NCI-H1105 (cell line): ENCODE measurements at places on chromosomes 1 and 21.

DNA sequence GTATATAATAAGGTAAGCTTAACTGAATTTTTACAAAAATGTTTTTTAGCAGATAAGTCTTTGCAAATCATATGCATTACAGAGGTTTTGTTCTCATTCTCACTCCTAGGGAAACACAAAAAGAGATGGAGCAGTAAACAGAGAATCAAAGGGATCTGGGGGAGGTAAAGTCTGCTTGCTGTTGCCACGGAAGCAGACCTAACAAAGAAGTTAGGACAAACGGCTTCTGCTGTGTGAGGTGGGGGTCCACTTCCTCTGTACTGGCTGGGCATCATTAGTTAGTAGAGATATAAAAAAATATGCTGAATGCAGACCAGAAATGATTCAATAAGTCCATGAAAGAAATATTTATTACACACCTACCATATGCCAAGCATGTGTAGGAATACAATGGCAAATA lies 34.2 kb downstream of the GJA5 start:
- DNase-seq, result no peak

GRCh38 chr1:10764296-10764798 lies 32.1 kb downstream of the CASZ1 start:
- DNase-seq, result no peak

DNA sequence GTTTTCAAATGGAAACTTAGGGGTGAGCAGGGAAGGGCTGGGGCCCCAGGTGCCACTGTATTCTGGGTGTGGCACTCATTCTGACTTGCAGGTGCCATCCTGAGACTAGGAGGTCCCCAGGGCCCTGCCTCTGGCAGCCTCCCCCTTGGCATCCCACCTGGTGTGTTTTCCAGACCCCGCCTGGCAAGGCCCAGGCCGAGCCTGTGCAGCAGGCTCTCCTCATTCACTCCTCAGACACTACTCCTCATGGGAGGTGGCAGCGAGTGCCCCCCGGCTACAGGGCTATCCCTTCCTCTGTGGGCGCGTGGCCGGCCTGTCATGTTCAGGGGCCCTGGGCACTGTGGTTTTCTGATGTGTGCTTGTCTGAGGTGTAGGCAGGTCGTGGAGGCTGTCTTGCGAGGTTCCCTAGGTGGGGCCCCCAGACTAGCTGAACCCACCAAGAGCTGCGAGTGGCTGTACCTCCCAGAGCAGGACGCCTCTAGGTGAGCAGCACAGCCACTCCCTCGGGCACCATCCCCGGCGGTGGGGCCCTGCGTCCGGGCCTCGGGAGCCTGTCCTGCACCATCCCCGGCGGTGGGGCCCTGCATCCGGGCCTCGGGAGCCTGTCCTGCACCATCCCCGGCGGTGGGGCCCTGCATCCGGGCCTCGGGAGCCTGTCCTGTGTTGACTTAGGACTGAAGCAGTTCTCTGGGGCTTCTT lies 13.2 kb downstream of the SLX9 start:
- no peak for DNase-seq

GRCh38 chr1:99084562-99084961 lies 79.9 kb upstream of the PLPPR5 start:
- DNase-seq, result no peak

GRCh38 chr1:246136477-246136876 lies 370.6 kb downstream of the SMYD3 start:
- DNase-seq, result no peak

GRCh38 chr21:37257511-37257966 lies 9.6 kb downstream of the VPS26C start:
- DNase-seq, result peak; percentile 22

DNA sequence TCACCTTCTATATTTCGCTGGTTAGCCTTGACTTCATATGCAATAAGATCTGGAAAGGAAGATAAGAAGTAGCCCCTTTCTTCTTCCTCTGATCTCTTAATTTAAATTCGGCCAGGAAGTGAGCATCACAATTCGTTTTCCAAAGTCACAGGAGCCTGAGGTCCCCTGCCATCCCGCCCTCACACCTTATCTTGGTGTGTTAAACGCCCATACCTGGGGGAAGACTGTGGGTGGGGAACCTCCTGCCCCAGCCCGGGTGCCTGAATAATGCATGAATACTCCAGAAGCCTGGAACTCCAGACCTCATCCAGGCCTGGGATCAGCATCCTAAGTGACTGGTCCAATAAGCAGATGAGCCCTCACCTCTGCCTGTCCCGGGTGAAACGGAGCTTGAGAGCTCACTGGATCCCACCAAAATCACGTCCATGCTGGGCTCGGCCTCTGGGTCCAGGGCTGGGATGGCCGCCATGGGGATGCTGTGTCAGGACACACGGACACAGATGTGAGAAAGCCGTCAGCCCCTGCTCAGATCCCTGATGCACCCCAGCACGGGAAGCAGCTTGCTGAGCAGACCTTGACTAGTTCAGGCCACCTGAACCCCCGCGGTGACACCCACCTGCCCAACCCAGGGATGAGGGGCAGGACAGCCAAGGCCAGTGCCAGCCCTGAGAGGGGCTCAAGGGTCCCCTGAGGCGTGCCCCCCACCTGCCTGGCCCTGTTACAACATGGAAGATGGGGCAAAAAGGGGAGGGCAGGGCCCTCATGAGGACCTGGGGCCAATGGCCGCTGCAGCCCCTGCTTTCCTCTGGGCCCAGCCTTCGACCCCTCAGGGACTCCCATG lies 686 bp downstream of the DNMT3L start:
- no peak for DNase-seq

- DNase-seq, result no peak
Observed at GRCh38 chr1:206784471-206784903, 12.2 kb upstream of the IL10 start.

GRCh38 chr1:119874186-119874585 lies 22.1 kb downstream of the ADAM30 start:
- DNase-seq, result no peak

GRCh38 chr1:65092691-65093090 lies 55.3 kb upstream of the AK4 start:
- DNase-seq, result no peak

- DNase-seq, result no peak
Observed at GRCh38 chr21:45306832-45307571, 19.3 kb upstream of the POFUT2 start.

- peak; percentile 19 for DNase-seq
Observed at GRCh38 chr21:22342889-22343288, 1344.7 kb downstream of the NCAM2 start.

GRCh38 chr1:229228522-229228921 lies 42.4 kb upstream of the RAB4A start:
- DNase-seq, result no peak

- DNase-seq, result peak; percentile 57
Observed at GRCh38 chr1:157201767-157202166, 63.6 kb upstream of the ETV3 start.

- DNase-seq, result no peak
Observed at GRCh38 chr1:14740016-14740415, 141.5 kb downstream of the KAZN start.

GRCh38 chr21:36452281-36452825 lies 27.6 kb downstream of the CLDN14 start:
- no peak for DNase-seq

DNA sequence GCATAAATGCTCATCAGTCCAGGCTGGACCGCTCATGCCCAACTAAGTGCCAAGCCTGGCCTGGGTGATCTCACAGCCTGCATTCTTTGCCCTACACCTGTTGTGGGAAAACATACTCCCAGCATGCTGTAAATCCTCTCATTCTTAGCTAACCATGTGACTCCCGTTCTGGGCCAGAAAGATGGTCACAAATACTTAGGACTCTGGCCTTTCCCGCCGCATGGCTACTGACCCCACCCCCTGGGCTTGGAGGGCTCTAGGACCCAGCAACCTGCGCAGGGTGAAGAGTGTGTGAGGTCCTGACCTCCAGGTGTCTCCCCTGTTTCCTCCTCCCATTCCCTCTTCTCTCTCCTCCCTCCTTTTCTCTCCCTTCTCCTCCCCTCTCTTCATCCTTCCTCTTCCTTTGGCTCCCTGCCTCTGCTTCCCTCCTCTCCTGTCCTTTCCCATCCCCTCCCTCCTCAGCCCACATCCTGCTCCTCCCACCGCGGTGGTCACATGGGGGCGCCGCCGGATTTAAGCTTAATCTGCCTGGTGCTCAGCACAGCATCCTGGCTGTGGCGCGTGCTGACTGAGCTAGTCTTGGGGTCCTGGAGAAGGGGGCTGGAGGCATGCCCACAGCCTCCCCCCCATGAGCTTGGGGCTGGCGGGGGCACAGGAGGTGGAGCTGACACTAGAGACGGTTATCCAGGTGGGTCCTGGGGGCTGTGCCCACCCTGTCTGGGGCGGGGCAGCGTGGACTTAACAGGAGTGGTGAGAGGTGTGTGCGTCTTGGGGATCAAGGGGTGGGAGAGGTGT lies at the start of gene CROCC:
TSS of gene CROCC (plus strand) at position 541 of the 795 bp plus-strand sequence. CDS start at position 629, 88 bp downstream.
- DNase-seq, result no peak

GRCh38 chr21:15788847-15789523 lies 59.2 kb downstream of the USP25 start:
- DNase-seq, result no peak

GRCh38 chr1:235504122-235504493 lies at the start of gene B3GALNT2:
Gene B3GALNT2 (minus strand): TSS chr1:235504452. CDS start chr1:235504252, 200 bp downstream.
- DNase-seq, result no peak

DNA sequence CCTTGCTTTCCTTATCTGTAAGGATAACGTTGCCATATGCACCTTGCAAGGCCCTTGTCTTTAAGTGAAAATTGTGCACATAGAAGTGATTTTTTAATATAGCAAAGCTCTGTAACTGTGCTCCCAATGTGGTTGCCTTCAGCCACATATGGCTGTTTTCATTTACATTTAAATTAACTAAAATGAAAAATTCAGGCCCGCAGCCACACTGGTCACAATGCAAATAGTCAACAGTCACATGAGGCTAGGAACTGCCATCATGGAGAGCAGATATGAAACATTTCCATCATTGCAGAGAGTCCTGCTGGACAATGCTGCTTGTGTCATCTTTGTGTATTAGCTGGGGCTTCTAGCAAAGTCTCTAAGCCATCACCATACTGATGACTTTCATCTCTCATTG lies 83.4 kb downstream of the PGBD5 start:
- DNase-seq, result no peak

DNA sequence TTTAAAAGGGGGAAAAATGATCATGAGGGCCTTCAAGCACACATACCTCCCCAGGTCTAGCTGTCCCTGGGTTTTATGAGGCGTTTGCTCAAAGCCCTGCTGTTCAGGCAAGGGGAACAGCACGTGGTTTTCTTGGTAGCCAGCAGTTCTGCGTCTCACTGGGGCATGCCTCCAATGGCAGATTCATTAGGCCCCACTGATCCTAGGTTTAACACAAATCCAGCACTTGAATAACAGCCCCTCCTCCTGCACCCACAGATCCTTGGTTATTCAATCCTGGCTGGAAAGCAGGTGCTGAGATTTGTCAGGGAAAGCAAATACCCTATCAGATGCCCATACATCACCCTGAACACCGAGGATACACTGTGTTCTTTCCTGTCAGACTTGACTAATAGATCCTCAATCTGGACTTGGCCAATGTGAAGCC lies 106.4 kb downstream of the ZC3H11B start:
- DNase-seq, result no peak

DNA sequence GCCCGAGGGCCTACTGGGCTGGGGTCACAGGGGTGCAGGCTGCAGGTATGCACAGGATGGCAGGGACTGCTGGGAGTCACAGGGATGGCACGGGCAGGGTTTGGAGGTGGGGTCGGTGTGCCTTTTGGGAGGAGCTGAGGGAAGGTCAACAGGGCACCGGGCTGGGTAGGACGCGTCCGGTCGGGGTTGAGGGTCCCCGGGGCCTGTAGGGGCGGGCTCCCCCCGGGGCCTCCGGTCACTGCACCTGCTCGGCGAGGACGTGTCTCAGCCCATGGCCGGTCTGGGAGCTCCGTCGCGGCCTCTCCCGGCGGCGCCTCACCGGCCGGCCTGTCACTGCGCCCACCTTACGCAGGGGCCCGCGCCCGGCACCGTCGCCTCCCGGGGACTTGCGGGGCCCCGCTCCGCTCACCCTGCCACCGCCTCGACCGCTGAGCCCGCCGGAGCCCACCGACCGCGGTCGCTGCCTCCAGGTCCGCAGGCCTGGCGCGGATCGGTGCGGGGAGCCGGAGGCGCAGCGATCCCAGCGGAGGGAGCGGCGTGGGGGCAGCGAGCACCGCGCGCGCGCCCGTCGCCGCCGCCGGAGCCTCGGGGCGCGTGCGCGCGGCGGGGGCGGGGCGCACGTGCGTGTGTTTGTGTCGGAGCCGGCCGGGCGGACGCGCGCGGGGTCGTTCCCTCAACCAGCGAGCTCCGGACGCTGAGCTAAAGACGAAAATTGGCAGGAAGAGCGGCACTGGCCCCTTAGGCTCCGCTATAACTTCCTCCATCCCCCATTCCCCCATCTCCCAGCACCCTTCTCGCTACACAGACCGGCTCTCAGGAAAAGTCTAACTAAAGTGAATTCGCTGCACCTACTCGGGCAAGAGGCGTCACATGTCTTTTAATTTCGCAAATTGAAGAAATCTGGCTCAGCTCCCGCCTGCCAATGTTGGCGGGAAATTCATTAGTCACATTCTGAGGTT lies at the start of gene AMIGO1:
TSS of gene AMIGO1 (minus strand) at position 552 of the 959 bp plus-strand sequence. CDS start 815 bp downstream, outside the sequence.
- peak; percentile 65 for DNase-seq
